ENCODE measurements at places on chromosomes 7 and 10.

GRCh38 chr7:150820578-150821198 lies 20.1 kb downstream of the TMEM176A start:
- DNase-seq: no peak

- DNase-seq: no peak
Measured at GRCh38 chr10:30438021-30438850, 4.3 kb downstream of the MAP3K8 start.

GRCh38 chr10:101845893-101846292 lies 2.3 kb upstream of the KCNIP2 start:
- DNase-seq: no peak

DNA sequence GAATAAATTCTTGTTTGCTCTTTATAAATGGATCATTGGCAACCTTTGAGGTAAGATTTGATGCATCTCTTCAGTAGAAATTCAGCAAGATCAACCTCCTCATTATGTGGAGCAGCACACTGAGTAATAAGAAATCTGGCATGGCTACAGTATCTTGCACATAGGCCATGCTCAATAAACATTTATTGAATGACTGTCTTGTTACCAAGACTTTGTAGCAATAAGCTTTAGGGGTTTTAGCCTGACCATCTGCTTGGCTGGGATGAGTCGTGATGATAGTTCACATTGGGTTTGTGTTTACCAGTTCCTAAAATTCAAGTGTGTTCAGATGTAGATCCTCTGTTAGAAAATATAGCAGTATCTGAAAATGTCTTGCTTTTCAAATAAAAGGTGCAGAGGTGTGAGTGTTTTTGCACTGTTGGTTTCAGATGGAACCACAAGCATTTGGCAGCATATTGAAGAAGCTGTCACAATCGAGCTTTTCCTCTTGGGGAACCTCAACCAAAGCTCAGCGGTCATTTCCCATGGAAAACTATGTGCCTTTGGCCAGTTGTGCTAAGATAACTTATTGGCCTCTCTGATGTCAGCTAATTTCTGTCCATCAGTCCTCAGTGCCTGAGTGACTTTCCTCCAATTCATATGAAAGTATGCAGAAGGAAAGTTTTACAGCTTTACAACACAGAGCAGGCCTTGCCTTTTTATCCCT lies 442.6 kb downstream of the GFRA1 start:
- no peak for DNase-seq

- no peak for DNase-seq
Measured at GRCh38 chr10:63976538-63976937, 455.3 kb downstream of the REEP3 start.

- DNase-seq: no peak
Measured at GRCh38 chr10:51325649-51326048, 251.4 kb downstream of the PRKG1 start.

DNA sequence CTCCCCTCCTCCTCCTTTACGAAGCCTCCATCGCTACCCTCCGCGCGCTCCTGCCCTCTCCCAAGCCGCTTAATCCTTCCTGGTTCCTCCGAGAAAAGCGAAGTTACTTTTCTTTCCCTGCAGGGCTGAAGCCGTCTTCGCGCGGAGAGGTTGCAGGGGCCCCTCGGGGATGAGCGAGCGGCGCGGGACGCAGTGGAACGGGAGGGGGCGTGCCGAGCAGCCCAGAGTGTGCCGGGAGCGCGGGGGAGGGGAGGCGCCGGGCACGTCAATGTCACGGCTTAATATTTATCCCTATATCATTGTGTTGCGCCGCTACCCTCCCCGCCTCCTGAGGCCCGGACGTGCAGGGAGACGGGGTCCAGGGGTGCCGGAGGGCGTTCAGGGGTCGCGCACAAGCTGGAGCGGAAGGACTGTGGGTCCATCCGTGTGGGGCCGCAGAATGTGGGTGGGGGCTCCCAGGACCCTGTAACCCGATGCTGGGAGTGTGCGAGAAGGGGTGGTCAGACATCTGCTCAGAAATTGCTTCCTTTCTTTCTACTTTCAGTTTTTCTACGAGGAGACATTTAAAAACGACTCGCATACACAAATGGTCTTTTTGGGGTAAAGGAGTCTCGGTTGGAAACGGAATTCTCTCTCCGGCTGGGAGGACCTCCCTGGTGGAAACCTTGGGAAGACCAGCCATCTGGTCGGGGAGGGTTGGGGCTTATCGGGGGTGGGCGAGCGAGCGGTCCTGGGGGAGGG lies 2.4 kb downstream of the CDK6 start:
- DNase-seq: peak; percentile 61

DNA sequence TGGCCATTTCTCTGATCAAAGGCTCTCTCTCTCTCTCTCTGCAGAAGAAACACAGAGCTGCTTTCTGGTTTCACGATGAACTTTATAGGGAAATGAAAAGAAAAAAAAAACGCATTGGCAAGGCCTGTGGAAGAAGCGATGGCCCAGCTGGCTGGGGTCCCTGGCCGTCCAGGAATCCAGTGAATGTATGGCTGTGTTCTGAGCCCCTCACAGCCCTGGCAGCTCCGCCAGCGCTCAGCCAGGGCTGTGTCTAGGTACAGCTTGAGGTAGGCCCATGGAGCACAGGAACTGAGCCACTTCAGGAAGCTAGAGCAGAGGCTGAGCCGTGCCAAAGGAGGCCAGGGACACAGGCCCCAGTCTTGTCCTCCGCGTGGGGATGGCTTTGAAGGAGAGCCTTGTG lies 13.1 kb upstream of the UCMA start:
- no peak for DNase-seq

DNA sequence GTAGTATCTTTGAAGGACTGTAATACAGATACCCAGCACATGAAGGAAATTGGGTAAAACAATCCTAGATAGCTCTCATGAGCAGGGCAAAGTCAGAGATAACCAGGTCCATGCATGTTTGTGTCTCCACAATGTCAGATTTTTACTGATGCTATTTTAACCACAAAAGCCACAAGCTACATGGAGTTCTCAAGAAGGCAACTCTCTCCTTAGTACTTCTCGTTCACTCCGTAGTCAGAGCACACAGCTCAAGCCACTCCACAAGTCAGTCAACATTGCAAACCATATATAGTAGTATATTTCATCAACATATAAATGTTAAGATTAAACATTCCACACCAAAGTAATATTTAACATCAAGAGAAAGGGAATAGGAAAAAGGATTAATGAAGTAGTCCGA lies 98.0 kb upstream of the PIK3CG start:
- DNase-seq: no peak
